ENCODE measurements at places on chromosomes 2 and 18.

DNA sequence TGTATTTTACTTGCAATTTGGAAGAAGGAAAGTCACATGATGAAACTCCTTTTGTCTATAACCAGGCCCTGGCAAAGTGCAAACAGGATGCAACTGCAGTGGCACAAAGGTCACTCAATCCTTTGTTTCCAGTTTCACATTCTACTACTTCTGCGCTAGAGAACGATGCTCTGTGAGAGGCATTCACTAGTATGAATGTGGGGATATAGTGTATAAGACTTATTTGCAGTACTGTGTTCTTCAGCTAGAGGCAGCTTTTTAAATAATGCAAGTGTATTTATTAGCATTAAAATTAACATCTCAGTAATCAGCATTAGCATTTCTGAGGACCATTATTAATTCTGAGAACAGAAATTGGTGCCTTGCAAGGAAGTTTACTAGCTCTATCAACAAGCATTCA lies 68.9 kb downstream of the PRPF40A start:
- no peak for DNase-seq

DNA sequence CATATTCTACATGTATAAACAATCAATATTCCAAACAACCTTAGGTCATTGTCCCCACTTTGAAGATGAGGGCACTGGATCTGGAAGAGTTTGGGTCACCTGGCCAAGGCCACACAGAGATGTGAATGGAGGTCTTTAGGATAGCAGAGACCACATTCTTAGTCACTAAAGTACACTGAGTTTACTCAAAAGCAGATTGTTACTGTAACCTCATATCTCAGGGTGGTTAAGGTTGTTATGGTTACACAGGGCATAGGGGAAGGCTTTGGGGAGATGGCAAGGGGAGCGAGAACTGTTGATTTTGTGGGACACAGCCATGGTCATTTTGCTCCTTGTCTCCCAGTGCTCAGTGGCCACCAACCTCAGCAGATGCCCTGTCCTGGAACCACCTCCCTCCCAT lies 109.4 kb downstream of the GATA6 start:
- DNase-seq = no peak

- no peak for DNase-seq
Observed at GRCh38 chr2:128560718-128561117, 242.1 kb upstream of the HS6ST1 start.

DNA sequence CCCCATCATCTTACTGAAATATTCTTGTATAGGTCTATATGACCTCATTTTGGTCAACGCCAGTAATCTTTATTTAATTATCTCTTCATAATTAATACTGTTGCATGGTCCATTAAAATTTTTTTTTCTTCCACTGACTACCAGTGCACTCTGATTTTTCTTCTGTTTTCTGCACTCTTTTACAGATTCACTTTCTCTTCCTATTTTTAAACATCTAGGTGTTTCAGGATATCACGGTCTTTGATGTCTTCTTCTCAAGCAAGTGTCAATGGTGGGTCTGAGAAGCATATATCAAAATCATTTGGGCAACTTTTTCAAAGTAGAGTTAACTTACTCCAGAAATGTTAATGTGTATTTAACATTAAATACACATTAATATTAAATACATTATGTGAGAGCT lies 51.4 kb downstream of the CCDC141 start:
- no peak for DNase-seq

DNA sequence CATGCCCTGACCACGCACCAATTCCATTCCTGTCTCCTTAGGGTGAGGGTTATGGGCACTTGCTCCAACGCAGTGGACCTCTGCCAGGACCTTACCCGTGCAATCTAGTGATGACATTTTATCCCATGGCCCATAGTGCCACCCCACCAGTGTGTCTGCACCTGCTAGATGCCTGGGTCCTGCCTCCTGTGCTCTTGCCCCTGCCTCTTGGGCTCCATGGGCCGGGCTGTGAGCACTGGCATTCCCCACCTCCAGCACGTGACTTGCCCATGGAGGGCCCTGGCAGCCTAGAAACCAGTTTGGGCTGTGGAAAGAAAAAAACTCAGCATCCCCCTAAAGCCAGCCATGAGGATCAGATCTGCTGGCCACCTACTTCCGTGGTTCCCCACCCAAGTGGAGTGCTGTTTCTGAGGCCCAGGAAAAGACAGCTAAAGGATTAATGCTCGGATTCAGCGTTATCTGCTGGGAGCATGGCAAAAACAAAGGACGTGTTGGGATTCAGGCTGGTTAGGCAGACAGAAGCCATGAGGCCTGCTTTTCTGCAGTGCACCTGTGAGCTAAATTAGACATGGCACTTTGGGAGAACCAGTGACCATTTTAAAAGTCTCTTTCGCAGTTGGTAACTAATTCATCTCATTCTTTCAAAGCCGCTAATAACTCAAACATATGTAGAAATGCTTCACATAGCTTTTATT lies 129.2 kb downstream of the ALPK2 start:
- no peak for DNase-seq

DNA sequence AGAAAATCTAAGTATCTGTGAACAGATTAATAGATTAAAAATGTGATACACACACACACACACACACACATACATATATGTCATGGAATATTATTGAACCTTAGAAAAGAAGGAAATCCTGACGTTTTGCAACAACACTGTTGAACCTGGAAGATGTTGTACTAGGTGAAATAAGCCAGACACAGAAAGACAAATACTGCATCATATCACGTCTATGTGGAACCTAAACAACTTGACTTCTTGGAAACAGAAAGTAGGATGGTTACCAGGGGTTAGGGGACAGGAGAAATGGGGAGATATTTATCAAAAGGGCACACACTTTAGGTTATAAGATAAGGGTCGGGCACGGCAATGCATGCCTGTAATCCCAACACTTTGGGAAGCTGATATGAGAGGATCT lies 698.4 kb upstream of the ID2 start:
- no peak for DNase-seq

DNA sequence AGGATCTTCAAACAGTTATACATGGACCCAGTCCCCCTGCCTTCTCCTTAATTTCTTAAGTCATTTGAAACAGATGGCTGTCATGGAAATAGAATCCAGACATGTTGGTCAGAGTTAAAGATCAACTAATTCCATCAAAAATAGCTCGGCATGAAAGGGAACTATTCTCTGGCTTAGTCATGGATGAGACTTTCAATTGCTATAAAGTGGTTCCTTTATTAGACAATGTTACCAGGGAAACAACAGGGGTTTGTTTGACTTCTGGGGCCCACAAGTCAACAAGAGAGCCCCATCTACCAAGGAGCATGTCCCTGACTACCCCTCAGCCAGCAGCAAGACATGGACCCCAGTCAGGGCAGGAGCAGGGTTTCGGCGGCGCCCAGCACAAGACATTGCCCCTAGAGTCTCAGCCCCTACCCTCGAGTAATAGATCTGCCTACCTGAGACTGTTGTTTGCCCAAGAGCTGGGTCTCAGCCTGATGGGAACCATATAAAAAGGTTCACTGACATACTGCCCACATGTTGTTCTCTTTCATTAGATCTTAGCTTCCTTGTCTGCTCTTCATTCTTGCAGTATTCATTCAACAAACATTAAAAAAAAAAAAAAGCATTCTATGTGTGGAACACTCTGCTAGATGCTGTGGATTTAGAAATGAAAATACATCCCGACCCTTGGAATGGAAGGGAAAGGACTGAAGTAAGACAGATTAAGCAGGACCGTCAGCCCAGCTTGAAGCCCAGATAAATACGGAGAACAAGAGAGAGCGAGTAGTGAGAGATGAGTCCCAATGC lies 4.6 kb downstream of the TTR start:
- no peak for DNase-seq

DNA sequence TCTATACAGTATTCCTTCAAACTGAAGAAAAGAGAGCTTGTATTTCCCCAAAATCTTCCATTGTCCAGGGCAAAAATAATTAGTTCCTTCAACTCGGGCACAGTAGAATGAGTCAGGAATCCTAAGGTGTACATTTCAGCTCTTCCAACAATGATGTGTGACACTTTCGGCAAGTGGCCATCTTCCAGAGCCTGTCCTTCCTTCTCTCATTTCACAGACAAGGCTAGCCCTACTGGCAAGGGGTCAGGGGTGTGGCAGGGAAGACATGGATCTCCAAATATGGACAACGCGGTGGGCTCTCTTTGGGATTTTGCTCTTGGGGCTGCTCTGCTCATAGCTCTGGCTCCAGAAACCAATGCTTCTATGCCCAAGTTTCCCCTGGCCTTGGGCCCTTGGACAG lies 6.0 kb downstream of the B4GALT6 start:
- DNase-seq = no peak

DNA sequence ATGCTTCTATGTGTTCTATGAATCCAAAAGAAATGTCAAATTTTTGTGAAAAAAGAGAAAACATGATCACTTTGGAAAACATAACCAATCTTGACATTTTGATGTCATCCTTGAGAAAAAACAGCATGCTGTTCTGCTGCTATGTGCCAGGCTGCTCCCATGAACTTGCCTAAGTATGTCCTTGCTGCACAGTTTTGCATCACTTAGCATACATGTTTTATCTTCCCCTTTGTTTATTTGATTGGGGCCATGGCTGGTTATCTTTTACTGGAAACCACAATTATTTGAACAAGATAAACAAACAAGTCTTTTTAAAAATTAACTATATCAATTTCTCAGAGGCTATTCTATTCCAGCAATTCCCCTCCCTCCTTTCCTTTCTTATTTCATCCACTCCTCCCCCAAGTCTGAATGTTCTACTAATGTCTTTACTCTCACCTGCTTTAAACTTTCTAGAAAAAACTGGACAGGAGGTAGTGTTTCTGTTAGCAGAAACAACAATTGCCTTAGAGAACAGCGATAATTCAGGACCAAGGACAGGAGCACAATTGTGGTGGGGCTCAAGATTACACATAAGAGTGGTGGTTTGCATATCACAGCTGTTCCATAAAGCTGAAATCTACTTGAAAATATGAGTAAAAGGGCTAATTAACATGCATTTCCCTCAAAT lies 6.7 kb downstream of the AOX1 start:
- DNase-seq = no peak

GRCh38 chr2:27118525-27119329 lies at the start of gene CGREF1:
TSS of gene CGREF1 (minus strand) at chr2:27119128. CDS start at chr2:27104366, 14,762 bp downstream.
- DNase-seq = no peak

- DNase-seq = no peak
Observed at GRCh38 chr18:3219241-3219630, 532 bp downstream of the MYOM1 start.

- DNase-seq = no peak
Observed at GRCh38 chr2:119486196-119486827, 38.0 kb downstream of the SCTR start.

- DNase-seq = no peak
Observed at GRCh38 chr2:167862782-167863181, 384.6 kb downstream of the STK39 start.

GRCh38 chr18:5853253-5853652 lies 42.1 kb downstream of the TMEM200C start:
- DNase-seq = no peak

GRCh38 chr2:53787614-53788289 lies 908 bp downstream of the ERLEC1 start:
- no peak for DNase-seq

- no peak for DNase-seq
Observed at GRCh38 chr2:5798084-5798483, 105.9 kb downstream of the SOX11 start.

- no peak for DNase-seq
Observed at GRCh38 chr2:235446082-235446481, 47.8 kb upstream of the AGAP1 start.

DNA sequence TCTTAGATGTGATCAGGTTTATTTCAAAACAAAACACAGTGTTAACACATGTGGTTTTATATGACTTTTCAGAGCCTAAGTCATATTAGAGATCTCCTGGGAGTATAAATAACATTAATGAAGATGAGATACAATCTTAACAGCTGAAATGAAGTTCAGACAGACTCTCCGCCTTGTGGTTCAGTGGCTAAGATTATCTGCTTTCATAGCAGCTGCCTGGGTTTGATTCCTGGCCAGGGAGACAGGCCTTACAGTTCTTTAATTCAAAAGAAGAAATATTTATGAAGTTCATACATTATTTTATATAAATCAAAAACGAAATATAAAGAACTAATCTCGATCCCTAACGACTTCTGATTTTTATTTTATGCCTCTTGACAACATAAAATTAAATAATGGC lies 35.2 kb upstream of the TTC32 start:
- DNase-seq = no peak

DNA sequence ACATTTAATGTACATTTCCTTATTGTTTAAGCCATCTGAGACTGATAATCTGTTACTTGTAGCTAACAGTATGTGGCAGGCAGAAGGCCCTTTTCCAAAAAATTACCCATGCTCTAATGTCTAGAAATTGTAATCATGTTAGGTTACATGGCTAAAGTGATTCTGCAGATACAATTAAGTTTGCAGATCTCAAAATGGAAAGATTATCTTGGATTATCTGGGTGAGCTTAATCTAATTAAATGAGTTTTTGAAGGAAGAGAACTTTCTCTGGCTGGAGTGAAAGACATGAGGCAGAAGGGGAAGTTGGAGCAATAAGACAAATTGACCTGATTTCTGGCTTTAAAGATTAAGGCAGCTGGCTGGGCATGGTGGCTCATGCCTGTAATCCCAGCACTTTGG lies 76.3 kb downstream of the MBD2 start:
- DNase-seq = no peak

DNA sequence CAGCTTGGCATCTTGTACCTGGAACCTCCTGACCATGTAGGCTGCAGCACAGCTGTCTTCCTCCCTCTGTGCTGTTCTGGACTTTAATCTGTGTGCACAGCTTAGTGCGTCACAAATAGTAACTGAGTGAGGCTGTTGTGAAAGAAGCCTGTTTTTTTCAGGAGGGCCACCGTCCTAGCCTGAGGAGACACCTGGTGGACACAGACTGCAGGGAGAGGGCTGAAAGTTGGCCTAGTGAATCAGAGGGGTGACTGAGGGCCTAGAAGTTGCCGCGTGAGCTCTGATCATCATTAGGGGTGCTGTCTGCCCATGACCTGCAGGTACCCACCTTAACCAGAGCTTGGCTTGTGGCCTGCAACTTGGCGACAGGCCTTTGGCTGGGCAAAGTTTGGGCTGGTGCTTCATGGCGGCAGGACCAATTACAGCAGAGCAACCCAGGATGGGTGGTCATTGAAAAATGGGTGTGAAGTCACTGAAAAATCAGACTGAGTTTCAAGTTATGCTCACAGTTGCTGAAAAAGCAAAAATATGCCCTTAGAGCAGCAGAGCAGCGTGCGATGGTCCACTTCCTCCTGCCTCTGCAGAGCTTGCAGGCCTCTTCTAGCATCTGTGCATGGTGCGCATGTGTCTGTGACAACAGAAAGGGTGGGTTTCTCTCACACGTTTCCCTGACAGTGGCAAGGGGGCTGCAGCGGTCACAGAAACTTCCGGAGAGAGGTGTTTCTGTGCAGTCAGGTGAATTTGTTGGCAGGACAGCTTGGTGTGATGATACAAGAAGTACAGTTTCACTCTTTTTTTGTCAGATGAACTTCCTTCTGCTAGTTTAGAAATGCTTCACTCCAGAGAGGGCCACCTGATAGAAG lies 9.6 kb downstream of the GDF7 start:
- DNase-seq = no peak

All from activated T-helper 1 cell treated with anti-CD3 and anti-CD28 coated beads, Interleukin-2, amount 50 U/mL, for 16 hours (primary cell).